NCI-H446 treated with DMSO at 0.1 percent for 48 hours (cell line): ENCODE measurements at places on chromosomes 3 and 15.
A peak's percentile ranks its signal among the peaks of the same experiment; 100 is the strongest.

DNA sequence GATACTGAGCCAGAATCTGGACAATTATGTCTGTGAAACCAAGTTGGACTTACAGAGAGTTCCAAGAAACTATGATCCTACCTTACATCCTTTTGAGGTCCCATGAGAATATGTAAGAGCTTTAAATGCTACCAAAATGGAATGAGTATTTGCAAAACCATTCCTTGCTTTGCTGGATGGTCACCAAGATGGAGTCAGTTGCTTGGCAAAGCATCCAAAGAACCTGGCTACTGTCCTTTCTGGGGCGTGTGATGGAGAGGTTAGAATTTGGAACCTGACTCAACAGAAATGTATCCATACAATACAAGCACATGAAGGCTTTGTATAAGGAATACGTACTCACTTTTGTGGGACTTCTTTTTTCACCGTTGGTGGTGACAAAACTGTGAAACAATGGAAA, 36.2 kb downstream of the AP4E1 start:
- no peak for DNase-seq

DNA sequence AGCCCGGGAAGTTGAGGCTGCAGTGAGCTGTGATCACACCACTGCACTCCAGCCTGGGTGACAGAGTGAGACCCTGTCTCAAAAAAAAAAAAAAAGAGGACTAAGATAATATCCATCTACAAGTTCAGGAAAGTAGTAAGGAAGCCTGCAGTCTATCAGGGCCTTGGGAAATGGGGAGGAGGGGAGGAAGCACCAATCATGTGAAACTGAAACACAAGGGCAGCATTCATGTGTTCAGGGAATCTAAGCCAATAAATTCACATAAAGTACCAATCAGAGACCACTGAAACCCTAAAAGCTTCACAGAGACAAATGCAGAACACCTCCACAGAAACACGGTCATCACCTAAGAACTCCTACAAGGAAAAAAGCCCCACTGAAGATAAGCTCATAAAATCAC, 22.9 kb upstream of the HHATL start:
- DNase-seq = no peak

DNA sequence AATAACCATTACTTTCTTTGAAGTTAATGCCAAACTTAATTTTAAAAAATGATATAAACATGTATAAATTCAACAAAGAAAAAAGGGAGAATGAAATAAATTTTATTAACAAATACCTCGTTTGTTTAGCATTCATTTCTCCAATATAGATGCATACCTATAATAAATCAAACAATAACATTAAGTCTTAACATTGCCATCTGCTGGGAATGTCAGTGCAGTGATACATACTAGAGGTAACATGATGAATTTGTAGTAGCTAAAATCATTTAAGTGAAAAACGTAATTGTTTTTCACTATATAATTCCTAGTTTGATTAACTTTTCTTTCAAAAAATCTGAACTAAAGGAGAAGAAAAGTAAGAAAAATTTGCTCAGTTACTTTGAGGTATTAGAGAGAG, 340.2 kb upstream of the CBLB start:
- DNase-seq = peak; percentile 25

- DNase-seq = no peak
Observed at GRCh38 chr3:107651782-107652181, 129.0 kb downstream of the BBX start.

GRCh38 chr15:89103481-89104171, 15.4 kb downstream of the ABHD2 start:
- no peak for DNase-seq

DNA sequence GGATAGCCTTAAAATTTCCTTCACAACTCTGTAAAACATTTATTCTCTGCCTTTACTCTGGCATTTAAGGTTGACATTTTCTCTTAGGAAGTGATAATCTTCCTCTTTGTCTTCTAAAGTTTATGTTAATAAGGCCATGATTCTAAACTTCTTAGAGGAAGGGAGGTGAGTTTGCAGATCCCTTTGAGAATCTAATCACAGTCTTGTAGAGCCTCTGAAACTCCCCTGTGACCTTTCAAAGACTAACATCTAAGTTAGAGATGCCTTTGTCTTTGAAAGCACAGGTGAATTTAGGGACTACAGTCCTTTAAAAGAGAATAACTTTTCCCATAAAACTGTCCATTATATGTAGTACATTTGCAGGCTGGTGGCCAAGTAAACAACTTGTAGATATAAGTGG, 115.1 kb downstream of the PLCL2 start:
- no peak for DNase-seq

GRCh38 chr3:129481766-129482332, 41.8 kb downstream of the IFT122 start:
- DNase-seq = no peak

GRCh38 chr3:57911593-57911992, 96.6 kb upstream of the FLNB start:
- no peak for DNase-seq

DNA sequence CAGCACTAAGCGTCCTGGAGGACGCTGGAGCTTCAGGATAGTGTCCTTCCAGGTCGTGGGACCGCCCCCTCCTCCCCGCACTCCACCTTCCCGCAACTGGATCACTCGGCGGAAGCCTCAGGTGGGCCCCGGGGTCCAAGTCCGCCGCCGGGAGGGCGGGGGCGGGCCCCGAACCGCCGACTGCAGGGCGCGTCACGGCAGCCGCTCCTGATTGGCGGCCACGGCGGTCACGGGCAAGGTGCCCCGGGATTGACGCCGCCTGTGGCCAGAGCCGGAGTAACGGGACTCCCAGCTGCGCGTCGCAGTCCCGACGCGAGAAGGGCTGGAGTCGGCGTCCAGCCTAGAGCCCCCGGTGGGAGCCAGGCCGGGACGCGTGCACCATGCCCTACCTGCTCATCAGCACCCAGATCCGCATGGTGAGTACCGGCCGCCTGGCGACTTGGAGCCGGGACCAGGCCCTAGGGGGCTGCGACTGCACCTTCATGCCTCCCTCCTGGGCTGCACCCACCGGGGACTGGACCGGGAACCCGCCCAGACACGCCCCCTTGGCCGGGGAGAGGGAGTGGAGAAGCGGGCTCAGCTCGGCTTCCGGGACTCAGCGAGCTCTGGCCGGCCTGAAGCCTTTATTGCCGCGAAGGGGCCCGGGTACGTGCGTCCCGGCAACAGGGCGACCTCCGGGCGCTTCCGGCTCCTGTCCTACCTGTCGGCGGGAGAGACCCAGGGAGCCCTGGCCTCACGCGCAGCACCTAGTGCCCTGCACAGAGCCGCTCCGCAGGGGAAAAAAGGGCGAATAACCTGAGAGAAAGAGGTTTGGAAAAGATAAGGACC, at the start of gene GCHFR:
Gene GCHFR, plus strand, starts transcription at position 268 of the 828 bp plus-strand sequence. Its CDS starts 113 bp downstream, at position 381.
- no peak for DNase-seq

DNA sequence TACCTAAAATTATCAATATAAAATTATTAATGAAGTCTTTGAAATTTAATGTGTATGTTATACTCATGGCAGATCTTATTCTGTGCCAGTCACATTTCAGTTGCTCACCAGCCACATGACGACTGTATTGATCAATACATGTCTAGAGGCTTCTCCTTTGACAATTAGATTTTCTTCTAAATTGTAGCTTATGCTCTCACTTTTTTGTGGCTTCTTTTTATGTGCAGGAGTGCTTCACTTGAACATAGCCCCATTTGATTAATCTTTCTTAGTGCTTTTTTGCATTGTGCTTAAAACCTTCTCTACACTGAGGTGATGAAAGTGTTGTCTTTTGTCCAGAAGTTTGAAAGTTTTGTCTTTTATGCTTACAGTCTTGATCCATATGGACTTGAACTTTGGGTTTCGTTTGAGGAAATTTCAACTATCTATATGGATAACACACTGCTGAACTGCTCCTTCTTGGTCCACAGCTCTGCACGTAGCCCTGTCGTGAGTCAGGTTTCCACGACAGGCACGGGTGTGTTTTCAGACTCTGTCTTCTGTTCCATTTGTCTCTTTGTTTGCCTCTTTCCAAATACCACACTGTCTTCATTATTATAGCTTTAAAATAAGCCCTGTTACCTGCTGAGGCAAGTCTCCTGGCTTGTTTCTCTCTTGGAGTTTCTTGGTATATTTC, 393.9 kb upstream of the CFAP20DC start:
- no peak for DNase-seq

- no peak for DNase-seq
Observed at GRCh38 chr3:37320276-37320675, 145.9 kb upstream of the LRRFIP2 start.

- DNase-seq = no peak
Observed at GRCh38 chr3:182027366-182027765, 315.6 kb downstream of the SOX2 start.

GRCh38 chr15:55234800-55235104, 38.0 kb upstream of the RSL24D1 start:
- no peak for DNase-seq
